GM20000 (cell line): ENCODE measurements at places on chromosomes 6 and 20.

DNA sequence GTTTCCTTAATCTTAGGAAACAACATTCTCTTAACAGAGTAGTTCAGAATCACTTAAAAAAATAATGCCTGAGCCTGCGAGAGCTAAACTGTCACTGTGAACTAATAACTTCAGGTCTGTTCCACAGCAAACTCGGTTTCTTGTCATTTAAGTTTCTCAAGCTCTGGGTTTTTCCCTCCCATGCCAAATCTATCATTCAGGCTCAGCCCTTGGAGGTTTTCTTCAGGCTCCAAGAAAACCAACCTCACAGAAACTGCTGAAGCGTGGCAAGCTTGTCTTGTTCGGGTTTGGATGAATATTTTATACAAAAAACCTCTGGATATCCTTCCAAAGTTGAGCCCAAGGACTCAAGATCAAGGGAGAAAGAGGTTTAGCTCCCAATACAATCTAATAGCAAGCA lies 99.7 kb upstream of the SNX9 start:
- DNase-seq = no peak

- DNase-seq = no peak
Measured at GRCh38 chr6:49052901-49053300, 410.2 kb downstream of the MMUT start.

GRCh38 chr6:89862273-89862672 lies 32.0 kb upstream of the GJA10 start:
- peak; percentile 28 for DNase-seq

DNA sequence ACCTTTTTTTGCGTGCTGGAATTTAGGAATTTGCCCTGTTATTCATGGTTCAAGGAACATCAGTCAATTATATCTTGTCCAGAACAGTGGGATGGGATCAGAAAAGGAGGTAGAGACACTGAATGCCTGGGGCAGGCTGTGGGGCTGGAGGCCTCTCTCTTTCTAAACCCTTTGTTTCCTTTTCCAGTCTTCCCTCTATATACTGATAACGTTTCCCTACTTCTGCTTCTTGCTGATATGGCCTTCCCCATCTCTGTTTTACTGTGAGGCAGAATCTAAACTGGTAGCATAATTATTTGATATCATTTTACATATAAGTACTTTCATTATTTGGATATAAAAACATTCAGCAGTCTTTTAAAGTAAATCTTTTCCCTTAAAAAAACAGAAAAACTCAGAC lies 67.5 kb downstream of the DNAH8 start:
- DNase-seq = no peak

DNA sequence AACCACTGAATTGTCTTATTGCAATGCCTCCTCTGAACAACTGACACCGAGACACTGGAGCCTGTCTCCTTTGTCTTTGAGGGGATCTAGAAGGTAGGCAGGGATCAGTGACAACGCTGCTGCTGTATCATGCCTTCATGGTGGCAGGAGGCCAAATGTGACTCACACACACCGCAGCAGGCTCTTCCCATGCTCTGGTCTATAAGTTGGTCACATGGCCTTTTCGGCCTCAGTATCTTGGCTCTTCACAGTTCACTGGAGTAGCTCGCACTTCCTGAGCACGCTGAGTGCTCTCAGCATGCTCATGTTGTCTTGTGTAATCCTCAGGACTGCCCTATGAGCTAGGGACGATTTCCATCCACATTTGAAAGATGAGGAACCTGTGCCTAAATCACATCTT lies 167.4 kb upstream of the PCSK2 start:
- no peak for DNase-seq

- DNase-seq = no peak
Measured at GRCh38 chr6:69349771-69350170, 447.0 kb downstream of the LMBRD1 start.

DNA sequence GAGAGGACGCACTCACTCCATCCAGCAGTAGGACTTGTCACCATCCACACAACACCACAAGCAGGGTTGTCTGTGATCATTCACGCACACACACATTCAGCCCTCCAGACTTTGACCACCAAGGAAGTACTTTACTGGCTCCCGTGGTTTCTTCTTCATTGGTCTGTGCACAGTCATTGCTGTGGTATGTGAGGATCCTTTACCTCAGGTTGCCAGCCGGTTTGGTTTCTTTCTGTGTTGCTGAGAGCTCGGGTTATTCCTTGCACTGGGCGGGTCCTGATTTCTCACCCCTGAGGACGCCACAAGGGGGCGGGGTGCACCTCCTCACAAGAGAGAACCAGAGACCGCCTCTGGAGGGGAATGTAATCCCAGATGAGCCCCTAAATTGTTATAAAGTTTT lies 11.2 kb downstream of the SLC35A1 start:
- DNase-seq = no peak

- DNase-seq = no peak
Measured at GRCh38 chr6:31777667-31778050, 531 bp upstream of the VWA7 start.

GRCh38 chr6:27187231-27188060 lies 60.1 kb upstream of the PRSS16 start:
- no peak for DNase-seq

DNA sequence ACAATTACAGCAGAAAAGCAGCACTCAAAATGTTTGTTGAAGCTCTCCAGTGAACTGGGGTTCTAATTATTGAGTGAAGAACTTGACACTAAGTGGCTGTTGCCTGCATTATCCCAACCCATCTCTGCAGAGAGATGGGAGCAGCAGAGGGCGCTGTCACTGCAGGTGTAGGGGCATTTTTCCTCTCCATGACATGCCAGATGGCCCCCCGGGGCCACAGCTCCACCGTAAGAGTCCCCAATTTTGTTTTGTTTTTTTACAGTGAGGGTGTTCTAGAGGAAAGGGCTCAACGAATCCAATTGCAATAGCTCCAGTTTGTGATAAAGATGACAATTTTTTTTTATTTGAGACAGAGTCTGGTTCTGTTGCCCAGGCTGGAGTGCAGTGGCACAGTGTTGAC lies 1.9 kb upstream of the FUCA2 start:
- DNase-seq = peak; percentile 72

DNA sequence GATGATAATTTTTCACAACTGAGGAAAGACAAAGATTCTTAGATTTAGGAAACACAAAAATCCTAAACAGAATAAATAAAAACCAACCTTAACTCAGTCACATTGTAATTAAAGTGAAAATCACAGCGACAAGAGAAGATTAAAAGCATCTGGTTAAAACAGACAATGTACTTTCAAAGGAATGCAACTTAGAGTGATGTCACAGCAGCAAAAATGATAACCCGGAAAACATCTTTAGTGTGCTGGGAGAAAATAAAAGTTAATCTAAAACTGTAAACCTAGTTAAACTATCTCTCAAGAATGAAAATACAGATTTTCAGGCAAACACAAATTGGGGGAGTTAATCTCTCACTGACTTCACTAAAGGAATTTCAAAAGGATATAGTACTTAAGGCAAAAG lies 76.8 kb upstream of the OGFRL1 start:
- DNase-seq = no peak

GRCh38 chr6:55758156-55758937 lies 117.0 kb downstream of the BMP5 start:
- DNase-seq = no peak

- DNase-seq = no peak
Measured at GRCh38 chr6:147660334-147661311, 152.1 kb downstream of the SAMD5 start.

DNA sequence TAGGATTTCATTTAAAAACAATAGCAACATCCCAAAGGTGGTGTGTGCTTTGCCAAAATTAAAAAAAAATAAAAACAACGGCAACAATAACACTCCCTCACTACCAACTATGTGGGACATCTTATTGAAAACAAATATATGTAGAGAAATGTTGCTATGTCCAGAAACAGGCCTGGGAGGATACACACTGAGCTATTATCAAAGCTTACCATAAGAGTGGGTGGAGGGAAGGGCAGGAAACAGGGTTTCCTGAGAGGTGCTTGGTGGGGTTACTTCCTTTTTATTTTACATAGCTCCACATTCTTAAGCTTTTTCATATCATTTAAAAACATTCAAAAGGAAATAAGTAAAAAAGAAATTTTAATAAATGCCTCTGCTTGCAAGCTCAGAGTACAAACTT lies 150.0 kb upstream of the RIPOR2 start:
- DNase-seq = peak; percentile 21

GRCh38 chr20:25227317-25227831 lies 20.5 kb upstream of the PYGB start:
- no peak for DNase-seq

- DNase-seq = no peak
Measured at GRCh38 chr6:5214570-5215052, 46.1 kb downstream of the LYRM4 start.

DNA sequence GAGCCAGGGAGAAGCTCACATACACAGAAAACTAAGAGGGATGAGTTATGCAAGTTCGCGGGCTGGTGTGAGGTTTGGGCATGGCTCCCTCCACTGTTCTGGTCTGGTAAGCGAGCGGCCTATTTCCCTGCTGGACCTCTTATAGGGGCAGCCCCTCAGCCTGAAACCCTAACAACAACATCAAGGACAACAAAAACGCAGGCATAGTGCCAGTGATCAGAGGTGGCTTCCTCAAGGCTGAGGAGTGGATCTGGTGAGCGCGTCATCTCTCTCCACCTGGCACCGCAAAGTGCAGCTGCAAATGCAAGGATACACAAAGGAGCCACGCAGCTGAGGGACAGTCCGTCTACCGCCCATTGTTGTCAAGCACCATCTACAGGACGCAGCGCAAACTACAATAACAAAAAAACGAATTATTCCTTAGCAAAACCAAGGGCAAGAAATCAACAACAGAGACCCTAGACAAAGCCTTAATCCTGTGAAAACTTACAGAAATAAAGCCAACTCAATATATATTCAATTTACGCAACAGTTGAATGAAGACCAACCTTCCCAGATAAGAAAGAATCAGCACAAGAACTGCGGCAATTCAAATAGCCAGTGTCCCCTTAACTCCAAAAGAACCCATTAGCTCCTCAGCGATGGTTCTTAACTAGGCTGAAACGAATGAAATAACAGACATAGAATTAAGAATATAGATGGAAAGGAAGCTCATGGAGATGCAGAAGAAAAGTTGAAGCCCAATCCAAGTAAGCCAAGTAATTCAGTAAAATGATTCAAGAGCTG lies 9.2 kb upstream of the DEFB110 start:
- peak; percentile 5 for DNase-seq

DNA sequence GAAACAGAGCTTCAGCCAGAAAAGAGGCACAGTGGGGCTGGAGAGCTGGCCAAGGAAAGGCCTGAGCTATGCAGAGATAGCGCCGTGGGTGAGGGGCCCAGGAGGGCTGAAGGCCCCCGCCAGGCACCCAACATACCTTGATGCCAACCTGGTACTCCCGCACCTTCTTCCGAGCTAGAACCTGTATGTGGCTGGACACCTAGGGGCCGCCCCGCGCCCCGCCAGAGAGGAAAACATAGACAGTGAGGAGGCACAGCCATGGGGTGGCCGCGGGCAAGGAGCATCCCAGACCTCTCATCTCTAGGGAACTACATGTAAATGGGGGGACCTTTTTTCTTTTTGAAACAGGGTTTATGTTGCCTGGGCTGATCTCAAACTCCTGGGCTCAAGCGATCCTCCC lies 12.0 kb downstream of the RPL10A start:
- no peak for DNase-seq

- DNase-seq = no peak
Measured at GRCh38 chr6:37680668-37681067, 17.0 kb downstream of the MDGA1 start.

DNA sequence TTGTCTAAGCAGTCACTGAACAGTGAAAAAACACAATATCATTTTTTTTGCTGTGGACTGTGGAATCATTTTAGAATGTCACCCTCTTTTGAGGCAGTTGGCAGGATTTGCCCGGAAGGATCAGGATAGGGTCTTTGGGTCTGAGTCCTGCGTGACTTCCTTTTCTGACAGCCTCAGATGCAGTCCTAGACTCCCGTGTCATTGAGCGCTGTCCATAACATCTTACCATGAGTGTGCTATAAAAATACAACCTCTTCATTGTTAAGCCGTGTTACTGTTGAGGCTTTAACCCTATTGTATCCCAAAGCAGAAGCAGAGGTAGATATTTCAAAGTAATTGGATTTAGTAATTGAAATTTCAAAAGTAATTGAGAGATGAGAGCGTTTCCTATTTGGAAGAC lies 30.6 kb downstream of the ARID1B start:
- DNase-seq = no peak

- no peak for DNase-seq
Measured at GRCh38 chr6:170114187-170114945, 176.5 kb downstream of the DLL1 start.

GRCh38 chr6:159170999-159171712 lies 2.0 kb downstream of the FNDC1 start:
- DNase-seq = no peak

- no peak for DNase-seq
Measured at GRCh38 chr6:15596186-15596896, 66.5 kb downstream of the DTNBP1 start.

DNA sequence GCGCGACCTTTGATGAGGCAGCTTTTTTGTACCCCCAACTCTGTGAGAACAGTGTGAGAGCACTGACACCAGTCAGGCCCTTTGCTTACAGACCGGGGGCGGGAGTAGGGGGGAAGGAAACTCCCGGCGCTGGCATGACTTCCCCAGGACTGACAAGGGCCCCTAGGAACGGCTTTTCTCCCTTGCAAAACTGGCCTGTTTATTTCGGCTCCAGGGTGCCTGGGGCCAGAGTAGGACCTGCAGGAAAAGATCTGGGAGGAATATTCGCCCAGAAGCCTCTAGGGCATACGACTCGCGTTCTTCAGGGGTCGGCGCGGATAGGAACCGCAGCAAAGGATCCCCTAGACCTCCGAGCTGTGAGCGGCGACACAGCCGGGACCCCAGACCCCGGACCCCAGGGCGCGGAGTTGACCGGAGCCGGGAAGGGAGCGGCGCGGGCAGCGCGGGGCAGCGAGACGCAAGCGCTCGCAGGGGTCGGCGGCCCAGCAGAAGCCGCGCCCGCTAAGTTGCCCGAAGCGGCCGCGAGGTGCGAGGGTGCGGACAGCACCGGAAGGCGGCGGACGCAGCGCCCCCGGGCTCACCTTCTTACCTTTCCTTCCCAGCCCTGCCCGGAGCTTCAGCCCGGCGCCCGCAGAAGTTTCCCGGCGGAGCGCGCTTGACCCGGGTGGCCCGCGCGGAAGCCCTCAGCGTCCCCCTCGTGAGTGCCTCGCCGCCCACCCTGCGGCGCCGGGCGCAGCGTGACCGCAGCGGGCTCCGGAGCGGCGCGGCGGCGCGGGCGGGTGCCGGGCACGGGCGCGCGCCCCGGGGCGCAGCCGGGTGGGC lies at the start of gene POPDC3:
POPDC3 (minus strand) TSS at position 771 of the 822 bp plus-strand sequence. CDS start 18,105 bp downstream, outside the sequence.
- DNase-seq = peak; percentile 44

DNA sequence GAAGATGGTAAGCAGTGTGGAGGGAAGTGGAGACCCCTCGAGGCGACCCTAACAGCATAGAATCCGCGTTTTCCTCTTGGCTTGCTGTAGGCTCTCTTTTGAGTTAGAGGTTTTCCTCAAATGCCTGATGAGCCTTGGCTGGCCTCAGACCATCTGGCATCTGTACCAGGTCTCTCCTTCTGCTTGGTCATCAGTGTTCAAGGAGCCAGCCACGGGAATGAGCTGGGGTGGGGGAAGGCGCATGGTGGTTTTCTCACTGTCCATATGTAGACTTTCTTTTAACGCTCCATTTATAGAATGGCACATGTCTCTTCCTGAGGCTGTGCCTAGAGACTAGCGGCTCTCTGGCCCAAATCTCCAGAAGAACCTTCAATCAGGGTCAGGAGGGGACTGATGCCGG lies 8.1 kb upstream of the GUCA1A start:
- no peak for DNase-seq

GRCh38 chr20:8867038-8867740 lies 201.7 kb upstream of the PLCB4 start:
- no peak for DNase-seq

GRCh38 chr20:4545526-4545925 lies 176.2 kb upstream of the PRND start:
- no peak for DNase-seq

- DNase-seq = no peak
Measured at GRCh38 chr20:1041845-1042390, 39.8 kb upstream of the RSPO4 start.
